T-helper 17 cell (primary cell): ENCODE measurements at places on chromosomes 12 and 14. TPM values are rescaled to one million over a fixed set of nuclear protein-coding genes. Genes with fewer than 3 reads are reported as not detected.

The DHRS2 gene
- not detected for total RNA-seq

The ANKRD52 gene
- total RNA-seq: 33.4 TPM

The NR1H4 gene
- not detected for total RNA-seq

The SOX5 gene
- 1.4 TPM for total RNA-seq

The P2RX2 gene
- not detected for total RNA-seq

The SOCS2 gene
- 37.7 TPM for total RNA-seq

The P2RX7 gene
- total RNA-seq: 6.3 TPM

The RHOJ gene
- total RNA-seq: not detected

The RPL10L gene
- not detected for total RNA-seq

The DEPDC4 gene
- not detected for total RNA-seq

The MMAB gene
- 8.0 TPM for total RNA-seq

The GPR84 gene
- total RNA-seq: 0.57 TPM

The CD163 gene
- total RNA-seq: 0.89 TPM

The DEGS2 gene
- total RNA-seq: 0.30 TPM
